ENCODE measurements at places on chromosomes 1 and 21. TPM values are rescaled to one million over a fixed set of nuclear protein-coding genes. Genes with fewer than 3 reads are reported as not detected.
A peak's percentile ranks its signal among the peaks of the same experiment; 100 is the strongest.

Gene TAS1R1
- not detected for total RNA-seq

Gene COL16A1
- 14.3 TPM for total RNA-seq

GRCh38 chr1:201448990-201449389 lies 20.0 kb downstream of the PHLDA3 start:
- H3K4me3 ChIP-seq, result no peak overlapping the region
- no peak for DNase-seq
- no peak overlapping the region for H3K27ac ChIP-seq
- H3K36me3 ChIP-seq, result no peaks in the 10 kb centered on the region
- H3K27me3 ChIP-seq, result no peaks in the 10 kb centered on the region

DNA sequence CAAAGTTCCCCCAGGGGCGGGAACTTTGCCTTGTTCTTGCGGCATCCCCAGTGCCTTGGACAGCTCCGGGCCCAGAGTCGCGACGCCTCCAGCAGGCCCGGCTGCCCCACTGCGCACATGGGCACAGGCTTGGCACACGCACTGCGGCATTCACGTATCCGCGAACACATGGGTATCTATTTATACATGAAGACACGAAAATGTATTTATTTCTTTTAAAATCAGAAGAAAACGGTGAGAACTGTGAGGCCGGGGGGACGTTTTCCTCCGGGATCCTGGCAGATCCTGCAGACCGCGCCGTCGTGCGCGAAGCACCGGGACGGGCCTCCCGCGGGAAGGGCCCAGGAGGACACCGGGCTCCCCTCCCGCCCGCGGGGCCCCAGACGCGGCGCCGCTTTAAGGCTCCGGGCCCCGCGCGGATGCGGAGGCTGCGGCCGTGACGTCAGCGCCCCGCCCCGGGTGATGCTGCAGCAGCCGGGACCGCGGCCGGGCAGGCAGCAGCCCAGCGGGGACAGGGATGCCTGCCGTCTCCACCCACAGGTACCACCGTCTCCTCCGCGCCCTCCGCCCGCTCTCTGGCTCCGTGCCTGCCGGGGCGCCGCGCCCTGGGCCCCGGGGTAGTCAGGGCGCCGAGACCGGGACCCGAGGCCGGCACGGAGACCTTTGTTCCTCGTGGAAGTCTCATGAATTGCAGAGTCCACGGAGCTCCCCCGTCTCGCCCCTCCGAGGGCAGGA lies at the start of gene SLC45A1:
SLC45A1 (plus strand) TSS at position 468 of the 735 bp plus-strand sequence. CDS start 6,216 bp downstream, outside the sequence.
- peaks cover 32% of the 10 kb centered on the region for H3K27me3 ChIP-seq
- H3K4me1 ChIP-seq, result peaks cover 22% of the 10 kb centered on the region
- H3K27ac ChIP-seq, result peak within 1 kb of the TSS; percentile 48
- DNase-seq, result peak; percentile 80
- H3K36me3 ChIP-seq, result no peaks in the 10 kb centered on the region

- no peak for DNase-seq
- no peaks in the 10 kb centered on the region for H3K27me3 ChIP-seq
- no peaks in the 10 kb centered on the region for H3K36me3 ChIP-seq
- H3K4me3 ChIP-seq, result no peak overlapping the region
- no peaks in the 10 kb centered on the region for H3K4me1 ChIP-seq
- H3K27ac ChIP-seq, result no peak overlapping the region
Measured at GRCh38 chr1:157235307-157235706, 97.1 kb upstream of the ETV3 start.

Data from transverse colon (tissue), 4 donors.